ENCODE measurements at places on chromosomes 7 and 10.

DNA sequence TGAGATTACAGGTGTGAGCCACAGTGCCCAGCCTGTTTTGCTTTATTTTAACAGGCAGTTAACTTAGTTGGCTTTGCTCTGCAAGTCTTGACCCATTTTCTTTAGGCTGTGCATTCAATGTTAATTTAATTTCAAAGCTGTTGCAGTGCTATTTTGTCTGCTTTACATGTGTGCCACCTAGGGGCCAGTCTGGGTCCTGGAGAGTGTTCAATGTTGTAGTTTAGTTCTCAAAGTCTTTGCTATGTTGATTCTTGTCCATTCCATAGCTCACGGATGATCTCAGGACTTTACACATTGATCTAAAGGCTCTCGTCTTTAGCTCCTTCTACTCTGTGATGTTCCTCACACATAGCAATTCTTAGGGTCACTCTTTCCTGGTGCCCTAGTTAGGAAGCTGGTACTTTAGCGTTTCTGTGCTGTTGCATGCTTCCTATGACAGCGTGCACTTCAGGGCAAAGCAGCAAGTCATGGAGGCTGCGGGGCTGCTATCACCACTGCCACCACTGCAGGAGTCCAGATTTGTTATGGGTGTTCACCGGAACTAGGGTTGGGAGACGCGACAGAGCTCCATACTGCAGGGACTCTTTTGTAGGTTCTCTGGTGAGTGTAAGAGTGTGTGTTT, 16.4 kb upstream of the ABCA13 start:
- peak; percentile 98 for ATAC-seq

- ATAC-seq: peak; percentile 25
Observed at GRCh38 chr10:87862679-87863052, 667 bp downstream of the KLLN start.

- no peak for ATAC-seq
Observed at GRCh38 chr7:114345494-114345893, 69.1 kb upstream of the FOXP2 start.

DNA sequence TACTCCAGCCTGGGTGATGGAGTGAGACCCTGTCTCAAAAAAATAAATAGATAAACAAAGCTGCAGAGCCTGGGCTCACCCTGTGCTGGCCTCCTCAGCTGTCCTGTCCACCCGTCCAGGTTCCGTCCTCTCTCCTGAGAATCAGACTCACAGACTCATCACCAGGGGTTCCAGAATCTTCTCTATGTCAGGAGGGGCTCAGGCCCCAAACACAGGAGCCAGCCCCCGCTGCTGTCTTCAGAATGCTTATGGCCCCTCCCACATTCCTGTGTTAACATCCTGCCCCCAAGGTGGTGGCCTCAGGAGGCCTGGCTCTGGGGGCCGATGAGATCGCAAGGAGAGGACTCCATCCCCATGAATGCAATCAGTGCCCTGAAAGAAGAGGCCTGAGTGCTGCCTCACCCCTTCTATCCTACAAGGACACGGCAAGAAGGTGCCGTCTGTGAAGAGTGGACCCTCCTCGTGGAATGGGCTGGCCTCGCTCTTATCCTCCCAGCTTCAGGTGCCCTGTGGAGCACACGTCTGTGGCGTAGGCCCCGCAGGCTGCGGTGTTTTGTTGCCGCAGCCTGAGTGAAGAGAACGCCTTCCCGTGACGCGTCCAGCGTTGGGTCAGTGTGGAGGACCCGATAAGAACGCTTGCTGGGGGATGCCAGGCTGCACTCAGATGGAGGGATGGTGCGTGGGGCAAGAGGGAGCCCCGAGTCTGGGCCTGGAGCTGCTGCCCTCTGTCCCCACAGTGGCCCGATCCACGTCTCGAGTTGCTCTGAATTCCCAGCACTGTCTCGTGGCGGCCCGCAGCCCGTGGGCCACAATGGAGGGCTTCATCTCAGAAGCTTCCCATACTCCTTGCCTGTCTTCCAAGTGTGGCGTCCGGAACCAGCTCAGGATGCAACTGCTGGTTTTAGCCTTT, 77.1 kb downstream of the INPP5A start:
- ATAC-seq: no peak

DNA sequence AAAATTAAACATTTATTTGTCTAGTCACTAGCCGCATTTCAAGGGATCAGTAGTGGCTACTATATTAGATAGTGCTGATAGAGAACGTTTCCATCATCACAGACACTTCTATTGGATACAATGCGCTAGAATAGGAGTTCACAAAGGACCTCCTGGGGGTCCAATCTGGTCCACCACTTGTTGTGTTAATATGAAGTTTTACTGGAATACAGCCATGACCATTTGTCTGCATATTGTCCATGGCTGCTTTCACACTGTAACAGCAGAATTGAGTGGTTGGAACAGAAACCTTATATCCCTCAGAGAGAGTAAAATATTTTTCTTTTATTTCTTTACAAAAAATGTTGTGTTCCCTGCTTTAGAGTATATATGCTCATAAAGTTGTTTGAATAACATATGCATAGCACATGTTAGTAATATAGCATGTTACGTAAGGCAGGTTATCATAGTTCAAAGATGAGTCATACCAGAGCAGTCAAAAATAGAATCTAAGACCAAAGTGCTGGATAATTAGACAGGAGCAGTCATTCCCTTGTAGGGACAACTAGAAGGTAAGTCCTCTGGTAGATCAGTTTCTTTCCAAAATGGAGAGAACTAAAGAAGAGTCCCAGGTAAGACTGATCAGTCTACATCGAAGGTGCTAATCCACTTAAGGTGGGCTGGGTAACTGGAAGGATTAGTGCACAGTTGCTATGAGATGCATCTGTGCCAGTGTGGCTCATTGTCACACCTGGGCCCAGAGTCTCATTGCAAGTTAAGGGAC, 14.9 kb downstream of the BZW2 start:
- ATAC-seq: peak; percentile 87

GRCh38 chr7:134547397-134548054, 1.4 kb upstream of the AKR1B15 start:
- ATAC-seq: peak; percentile 96

- ATAC-seq: no peak
Observed at GRCh38 chr10:35304649-35305048, 31.7 kb upstream of the CCNY start.

DNA sequence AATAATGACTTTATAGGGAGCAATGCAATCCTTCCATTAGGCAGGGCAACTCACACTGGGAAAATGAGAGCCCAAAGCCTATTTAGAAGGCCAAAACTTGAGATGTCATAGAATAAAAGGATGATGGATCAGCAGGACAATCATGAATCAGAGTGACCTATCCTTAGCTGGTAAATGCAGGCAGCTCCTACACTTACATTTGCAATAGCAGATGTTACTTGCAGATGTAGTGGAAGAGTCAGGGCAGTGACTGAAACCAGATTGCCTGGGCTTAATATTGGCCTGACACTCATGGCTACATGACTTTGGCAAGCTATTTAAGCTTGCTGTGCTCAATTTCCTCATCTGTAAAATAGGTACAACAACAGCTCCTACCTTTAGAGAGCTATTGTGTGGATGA, 98.7 kb downstream of the PRTFDC1 start:
- ATAC-seq: no peak

- no peak for ATAC-seq
Observed at GRCh38 chr10:96397902-96398301, 39.1 kb upstream of the OPALIN start.

DNA sequence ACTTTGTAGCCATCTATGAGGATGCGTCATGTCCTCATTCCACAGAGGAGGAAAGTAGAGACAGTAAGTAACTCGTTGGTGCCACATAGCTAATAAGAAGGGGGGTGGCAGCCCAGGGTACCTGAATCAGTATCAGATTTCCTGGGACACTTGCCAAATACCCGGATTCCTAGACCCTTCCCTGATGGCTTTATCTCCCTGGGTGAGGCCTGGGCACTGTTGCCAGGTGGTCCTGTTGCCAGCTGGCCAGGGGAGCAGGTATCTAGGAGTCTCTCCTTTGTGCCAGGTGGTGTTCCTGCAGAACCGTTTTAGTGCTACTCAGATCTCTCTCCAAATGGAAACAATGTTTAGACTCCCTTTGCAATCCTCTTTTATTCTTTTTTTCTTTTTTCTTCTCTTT, 12.7 kb downstream of the SLC29A3 start:
- no peak for ATAC-seq

GRCh38 chr10:34641147-34641912, 173.8 kb downstream of the PARD3 start:
- ATAC-seq: no peak

GRCh38 chr10:100723180-100723579, 22.2 kb upstream of the PAX2 start:
- ATAC-seq: no peak

Measured in SK-N-SH treated with all-trans-retinoic acid at 6 μM for 48 hours (cell line).